ENCODE measurements at places on chromosomes 7 and 10. TPM values are rescaled to one million over a fixed set of nuclear protein-coding genes. Genes with fewer than 3 reads are reported as not detected.

- no peak for DNase-seq
These were observed 6.2 kb upstream of the FOXK1 start for GRCh38 chr7:4675771-4676367.

- DNase-seq: no peak
These were observed 47.9 kb downstream of the MRPL32 start for GRCh38 chr7:42980084-42980483.

DNA sequence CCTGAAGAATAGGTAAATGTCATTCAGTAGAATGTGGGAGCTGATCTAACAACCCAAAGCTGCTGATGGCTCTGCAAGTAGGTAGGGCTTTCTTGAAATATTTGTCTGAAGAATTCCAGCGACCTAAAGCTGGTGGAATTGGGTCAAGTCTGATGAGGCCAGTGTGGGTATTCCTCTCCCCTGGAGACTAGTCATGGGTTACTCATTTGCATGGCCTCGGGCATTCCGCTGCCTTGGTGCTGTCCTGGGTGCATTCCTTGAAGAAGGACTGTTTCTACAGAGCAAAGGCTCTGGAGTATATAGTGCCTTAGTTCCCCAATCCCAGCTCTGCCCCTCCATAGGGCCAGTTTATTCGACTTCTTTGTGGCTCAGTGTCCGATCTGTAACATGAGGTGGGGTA lies 19.2 kb downstream of the PDK4 start:
- DNase-seq: no peak

DNA sequence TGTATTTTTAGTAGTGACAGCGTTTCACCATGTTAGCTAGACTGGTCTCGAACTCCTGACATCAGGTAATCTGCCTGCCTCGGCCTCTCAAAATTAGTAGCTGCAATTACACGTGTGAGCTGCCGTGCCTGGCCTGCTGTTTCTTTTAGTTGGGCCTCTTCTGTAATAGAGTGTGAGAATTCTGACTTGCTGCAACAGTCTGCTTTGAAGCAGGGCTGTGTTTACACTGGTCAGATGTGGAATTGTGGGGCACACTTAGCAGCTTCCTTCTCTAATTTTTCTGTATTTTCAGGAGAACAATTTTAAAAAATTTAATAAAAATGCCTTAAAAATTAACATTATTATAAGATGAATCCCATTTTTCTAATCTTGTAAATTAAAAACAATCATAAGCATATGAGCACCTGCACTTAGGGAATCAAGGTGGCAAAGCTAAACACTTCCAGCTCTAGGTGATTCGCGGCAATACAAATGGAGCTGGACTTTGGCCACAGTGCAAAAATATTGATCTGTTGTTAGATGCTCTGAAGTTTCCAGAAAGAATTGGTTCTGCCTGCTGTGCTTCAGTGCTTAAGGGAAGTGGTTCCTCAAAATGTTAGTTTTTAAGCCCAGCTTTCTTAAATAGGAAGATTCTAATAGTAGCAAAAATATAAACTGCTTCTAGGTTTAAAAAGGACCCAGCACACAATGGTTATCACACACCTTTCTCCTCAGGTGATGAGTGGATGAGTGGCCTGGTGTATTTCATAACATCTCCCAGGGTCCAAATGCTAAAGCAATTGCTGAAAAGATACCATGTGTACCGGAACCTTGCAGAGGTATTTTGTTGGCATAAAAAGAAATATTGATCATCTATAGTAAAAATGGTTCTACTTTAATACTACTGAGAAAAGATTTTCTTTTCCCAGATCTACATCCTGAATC lies 63.5 kb upstream of the ATRNL1 start:
- DNase-seq: no peak

DNA sequence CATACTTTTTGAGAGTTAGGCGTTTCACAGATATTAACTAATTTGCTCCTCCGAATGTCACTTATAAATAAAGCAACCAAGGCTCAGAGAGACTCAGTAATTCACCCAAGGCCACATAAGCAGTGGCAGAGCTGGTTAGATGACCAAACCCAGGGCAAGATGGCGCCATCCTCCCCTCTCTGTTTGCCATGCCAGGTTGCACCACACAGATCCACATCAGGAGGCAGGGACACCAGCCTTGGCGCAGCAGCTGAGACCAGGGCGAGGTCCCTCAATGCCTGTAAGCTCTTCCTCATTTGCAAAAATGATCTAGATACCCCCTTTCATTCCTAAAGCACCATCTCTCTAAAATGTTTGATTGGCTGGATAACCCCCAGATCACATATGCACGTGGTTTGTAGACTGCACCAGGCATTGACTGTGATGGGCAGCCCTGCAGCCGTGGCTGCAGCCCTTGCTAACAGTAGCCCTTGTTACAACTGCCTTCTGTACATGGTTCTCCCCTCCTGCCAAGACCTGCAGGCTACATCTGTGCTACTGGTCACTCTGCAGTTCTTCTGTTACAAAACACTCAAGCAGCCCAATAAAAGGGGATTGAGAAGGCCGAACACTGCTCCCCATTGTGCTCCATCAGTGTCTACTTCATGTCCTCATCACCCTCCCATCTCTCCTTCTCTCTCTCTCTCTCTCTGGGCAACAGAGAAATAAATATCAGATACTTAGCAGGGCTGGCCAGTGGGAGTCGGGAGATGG lies 298.6 kb downstream of the PRPF18 start:
- DNase-seq: no peak

GRCh38 chr10:129462257-129462795 lies 4.7 kb upstream of the MGMT start:
- no peak for DNase-seq

- DNase-seq: no peak
These were observed 197.2 kb downstream of the HECW1 start for GRCh38 chr7:43309706-43310022.

- no peak for DNase-seq
These were observed 128.6 kb upstream of the SVIL start for GRCh38 chr10:29763396-29763795.

DNA sequence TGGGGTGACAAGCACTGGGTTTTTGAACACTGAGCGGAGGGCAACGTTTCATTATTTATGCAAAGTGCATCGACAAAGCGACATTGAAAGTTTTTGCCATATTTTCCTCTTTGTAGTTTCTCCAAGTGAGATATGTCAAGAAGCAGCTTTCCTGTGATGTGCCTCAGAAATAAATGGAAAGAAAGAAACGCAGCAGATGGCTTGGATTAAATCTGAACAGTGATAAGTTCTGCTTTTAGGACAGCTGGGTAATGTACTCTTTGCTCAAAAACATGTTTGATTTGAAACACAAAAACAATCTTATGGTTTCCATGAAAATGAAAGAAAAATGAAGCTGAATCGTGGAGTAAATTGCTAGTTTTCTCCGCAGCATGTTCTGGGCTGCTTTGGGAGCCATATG lies 166.3 kb downstream of the PTPRN2 start:
- DNase-seq: no peak

DNA sequence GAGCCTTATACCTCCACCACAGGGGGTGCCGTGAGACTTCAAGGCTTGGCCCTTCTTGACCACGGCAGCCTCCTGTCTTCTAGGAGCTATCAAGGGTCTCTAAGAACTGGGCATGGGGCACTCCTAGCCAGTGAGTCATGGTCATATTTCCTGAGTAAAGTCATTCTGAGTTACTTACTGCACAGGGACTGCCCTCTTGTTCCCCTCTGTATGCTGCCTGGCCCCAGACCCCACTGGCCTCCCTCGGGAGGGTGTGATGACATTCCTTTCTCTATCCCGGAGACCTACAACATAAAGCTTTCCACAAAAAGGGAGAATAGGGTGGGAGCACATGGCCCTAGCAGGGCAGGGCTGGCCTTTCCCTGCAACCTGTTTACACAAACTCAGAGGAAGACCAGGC lies 21.4 kb downstream of the DPCD start:
- DNase-seq: no peak

GRCh38 chr7:26185131-26185843 lies 15.3 kb downstream of the HNRNPA2B1 start:
- no peak for DNase-seq

GRCh38 chr10:130631142-130632096 lies 495.2 kb downstream of the GLRX3 start:
- no peak for DNase-seq

DNA sequence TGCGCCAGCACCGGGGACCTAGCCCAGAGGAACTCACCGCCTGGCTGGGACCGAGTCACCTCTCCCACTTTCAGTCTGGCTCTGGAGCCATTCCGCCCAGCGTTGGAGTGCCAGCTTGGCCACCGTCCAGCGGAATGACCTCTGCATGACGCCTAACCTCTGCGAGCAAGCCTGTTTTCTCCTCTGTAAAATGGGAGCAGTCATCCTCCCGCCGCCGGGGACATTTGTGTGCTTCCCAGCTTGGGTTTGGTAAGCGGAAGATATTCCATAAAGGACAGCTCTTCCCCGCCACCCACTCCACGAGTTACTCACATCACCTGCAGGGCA lies 1.3 kb upstream of the ZCCHC24 start:
- DNase-seq: no peak

DNA sequence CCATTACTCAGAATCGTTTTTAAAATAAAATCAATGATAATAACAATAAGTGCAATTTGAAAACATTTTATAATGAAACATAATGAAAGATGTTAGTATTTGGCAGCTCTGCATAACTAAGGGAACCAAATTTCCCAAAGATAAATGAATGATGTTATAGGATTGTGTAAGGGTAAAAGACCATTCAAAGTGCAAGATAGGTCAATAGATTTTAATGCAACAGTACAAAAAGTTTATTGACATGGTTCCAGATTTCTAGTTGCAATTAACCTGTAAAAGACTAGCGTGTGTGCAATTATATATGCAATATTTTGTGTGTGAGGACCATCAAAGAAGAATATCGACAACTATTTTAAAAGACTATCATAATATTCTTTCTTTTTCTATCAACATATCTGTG lies 122.3 kb downstream of the MDFIC start:
- no peak for DNase-seq

DNA sequence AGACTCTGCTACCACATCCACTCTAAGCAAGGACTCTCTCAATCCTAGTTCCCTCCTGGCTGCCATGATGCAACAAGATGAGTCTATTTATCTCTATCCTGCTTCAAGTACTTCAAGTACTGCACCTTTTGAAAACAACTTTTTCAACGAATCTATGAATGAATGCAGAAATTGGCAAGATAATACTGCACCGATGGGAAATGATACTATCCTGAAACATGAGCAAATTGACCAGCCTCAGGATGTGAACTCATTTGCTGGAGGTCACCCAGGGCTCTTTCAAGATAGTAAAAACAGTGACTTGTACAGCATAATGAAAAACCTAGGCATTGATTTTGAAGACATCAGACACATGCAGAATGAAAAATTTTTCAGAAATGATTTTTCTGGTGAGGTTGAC lies 40.7 kb downstream of the AHR start:
- DNase-seq: no peak

DNA sequence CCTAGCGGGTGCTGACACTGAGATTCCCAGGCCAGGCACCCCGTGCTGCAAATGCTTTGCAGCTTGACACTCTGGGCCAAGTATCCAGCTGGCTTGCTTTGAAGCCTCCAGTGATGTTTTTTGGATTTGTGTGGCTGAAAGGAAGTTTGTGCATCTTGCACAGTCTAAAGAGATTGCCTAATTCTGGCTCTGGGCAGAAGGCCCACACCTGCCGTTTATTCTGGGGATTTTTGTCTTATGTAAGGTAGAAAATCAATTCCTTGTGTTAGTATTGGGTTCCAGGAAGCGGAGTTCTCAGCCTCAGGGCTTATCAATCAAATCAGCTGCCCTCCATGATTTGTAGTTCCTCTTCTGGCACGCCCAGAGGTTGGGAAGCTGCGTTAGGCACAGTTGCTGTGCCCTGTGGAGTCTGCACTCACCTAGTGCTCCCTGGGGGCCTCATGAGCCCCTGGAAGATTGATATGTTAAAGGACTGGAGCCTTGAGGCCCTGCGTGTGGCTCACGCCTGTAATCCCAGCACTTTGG lies 8.4 kb upstream of the PURB start:
- no peak for DNase-seq

- DNase-seq: no peak
These were observed 168.3 kb upstream of the AUTS2 start for GRCh38 chr7:69429911-69430383.

DNA sequence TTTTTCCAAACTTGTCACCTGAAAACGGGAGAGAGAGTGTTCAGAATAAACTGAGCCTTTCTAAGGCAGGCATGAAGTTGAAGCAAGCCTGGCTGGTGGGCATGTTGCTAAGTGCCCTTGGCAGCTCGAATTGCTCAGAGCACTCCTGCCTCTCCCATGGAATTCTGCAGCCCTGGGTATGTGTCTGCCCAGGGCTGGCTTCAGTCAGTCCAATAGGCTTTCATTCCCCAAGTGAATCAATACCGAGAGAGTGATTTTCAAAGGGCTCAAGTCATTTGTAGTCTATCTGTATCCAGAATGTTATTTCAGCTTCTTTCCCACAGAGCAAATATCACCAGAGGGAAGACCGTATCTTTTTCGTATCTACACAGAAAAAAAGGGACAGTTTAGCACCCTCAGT lies 415.5 kb upstream of the COBL start:
- DNase-seq: no peak

- DNase-seq: no peak
These were observed at the start of gene INA for GRCh38 chr10:103276896-103277712. Gene INA, plus strand, starts transcription at chr10:103277138. Its CDS starts 74 bp downstream, at chr10:103277212.

AMPH gene
- total RNA-seq: 0.19 TPM

ZCCHC24 gene
- 17.7 TPM for total RNA-seq

TMEM178B gene
- 0.34 TPM for total RNA-seq

TMEM176B gene
- not detected for total RNA-seq

CALHM3 gene
- not detected for total RNA-seq

CFAP70 gene
- total RNA-seq: 0.45 TPM

RSPH10B2 gene
- total RNA-seq: not detected

ADCY1 gene
- total RNA-seq: 0.52 TPM

GIMAP4 gene
- not detected for total RNA-seq

TASOR2 gene
- 56.6 TPM for total RNA-seq

GHRHR gene
- total RNA-seq: not detected

GNGT1 gene
- not detected for total RNA-seq

EVX1 gene
- total RNA-seq: not detected

FBXO24 gene
- total RNA-seq: 0.92 TPM

CYP17A1 gene
- total RNA-seq: not detected

CTAGE15 gene
- total RNA-seq: 0.46 TPM

All from LHCN-M2 (cell line).